ENCODE measurements at places on chromosomes 6 and 20. TPM values are rescaled to one million over a fixed set of nuclear protein-coding genes. Genes with fewer than 3 reads are reported as not detected.
A peak's percentile ranks its signal among the peaks of the same experiment; 100 is the strongest.

GRCh38 chr6:84517741-84518530 lies 246.5 kb downstream of the TBX18 start:
- no peak overlapping the region for H3K4me3 ChIP-seq
- DNase-seq, result no peak
- H3K27ac ChIP-seq, result no peak overlapping the region
- no peaks in the 10 kb centered on the region for H3K4me1 ChIP-seq
- no peaks in the 10 kb centered on the region for H3K27me3 ChIP-seq
- H3K36me3 ChIP-seq, result no peaks in the 10 kb centered on the region

DNA sequence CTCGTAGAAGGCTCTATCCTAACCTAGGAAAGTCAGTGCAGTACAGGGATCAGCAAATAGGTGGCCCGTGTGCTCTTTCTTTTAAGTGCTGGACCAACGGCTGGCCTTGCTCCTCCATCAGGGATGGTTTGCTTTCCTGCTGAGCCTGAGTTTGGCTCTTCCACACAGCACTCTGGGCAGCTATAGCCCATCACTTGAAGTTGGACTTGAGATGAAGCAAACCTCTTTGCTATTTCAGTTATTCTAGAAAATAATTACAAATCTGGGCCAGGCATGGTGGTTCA lies 66.9 kb upstream of the KCNK16 start:
- H3K36me3 ChIP-seq, result no peaks in the 10 kb centered on the region
- no peak overlapping the region for H3K27ac ChIP-seq
- DNase-seq, result no peak
- H3K27me3 ChIP-seq, result peaks cover 13% of the 10 kb centered on the region
- no peaks in the 10 kb centered on the region for H3K4me1 ChIP-seq

GRCh38 chr20:23243791-23244155 lies 106.8 kb upstream of the NXT1 start:
- H3K36me3 ChIP-seq, result no peaks in the 10 kb centered on the region
- no peak for DNase-seq
- peaks cover 23% of the 10 kb centered on the region for H3K27me3 ChIP-seq
- peak overlapping the region; percentile 46 for H3K27ac ChIP-seq
- peaks cover 34% of the 10 kb centered on the region for H3K4me1 ChIP-seq

DNA sequence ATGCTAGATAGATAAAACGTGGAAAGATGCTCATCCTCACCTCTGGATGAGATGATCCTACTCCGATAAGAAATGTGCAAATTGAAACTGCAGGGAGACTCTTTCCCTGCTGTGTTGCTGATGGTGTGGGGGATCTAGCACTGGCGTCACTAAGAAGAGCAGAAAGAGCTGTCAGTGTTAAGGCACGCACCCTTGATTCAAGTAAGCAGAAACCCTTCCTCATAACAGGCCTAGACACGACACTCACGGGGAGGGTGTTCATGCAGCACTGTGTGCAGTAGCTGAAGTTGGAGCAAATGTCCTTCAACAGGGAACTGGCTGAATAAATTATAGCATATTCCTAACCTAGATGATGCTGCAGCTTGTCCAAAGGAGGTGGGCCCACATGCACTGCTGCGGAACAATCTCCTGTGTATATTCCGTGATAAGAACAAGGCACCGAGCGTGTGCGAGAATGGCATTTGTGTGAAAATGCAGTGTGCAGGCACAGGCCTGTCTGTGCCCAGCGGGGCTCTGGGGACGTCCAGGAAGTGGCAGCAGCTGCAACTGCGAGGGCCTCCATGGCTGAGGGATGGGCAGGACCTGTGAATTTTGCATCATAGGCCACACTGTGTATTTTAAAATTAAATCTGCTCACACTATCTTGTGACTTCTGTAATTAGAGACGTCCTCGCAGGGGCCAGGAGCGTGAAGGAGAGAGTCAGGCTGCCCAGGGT lies 64.0 kb downstream of the TCP11 start:
- no peak overlapping the region for H3K4me3 ChIP-seq
- peaks cover 18% of the 10 kb centered on the region for H3K4me1 ChIP-seq
- no peak for DNase-seq
- no peaks in the 10 kb centered on the region for H3K27me3 ChIP-seq
- no peak overlapping the region for H3K27ac ChIP-seq

The WFDC12 gene
- not detected for total RNA-seq

DNA sequence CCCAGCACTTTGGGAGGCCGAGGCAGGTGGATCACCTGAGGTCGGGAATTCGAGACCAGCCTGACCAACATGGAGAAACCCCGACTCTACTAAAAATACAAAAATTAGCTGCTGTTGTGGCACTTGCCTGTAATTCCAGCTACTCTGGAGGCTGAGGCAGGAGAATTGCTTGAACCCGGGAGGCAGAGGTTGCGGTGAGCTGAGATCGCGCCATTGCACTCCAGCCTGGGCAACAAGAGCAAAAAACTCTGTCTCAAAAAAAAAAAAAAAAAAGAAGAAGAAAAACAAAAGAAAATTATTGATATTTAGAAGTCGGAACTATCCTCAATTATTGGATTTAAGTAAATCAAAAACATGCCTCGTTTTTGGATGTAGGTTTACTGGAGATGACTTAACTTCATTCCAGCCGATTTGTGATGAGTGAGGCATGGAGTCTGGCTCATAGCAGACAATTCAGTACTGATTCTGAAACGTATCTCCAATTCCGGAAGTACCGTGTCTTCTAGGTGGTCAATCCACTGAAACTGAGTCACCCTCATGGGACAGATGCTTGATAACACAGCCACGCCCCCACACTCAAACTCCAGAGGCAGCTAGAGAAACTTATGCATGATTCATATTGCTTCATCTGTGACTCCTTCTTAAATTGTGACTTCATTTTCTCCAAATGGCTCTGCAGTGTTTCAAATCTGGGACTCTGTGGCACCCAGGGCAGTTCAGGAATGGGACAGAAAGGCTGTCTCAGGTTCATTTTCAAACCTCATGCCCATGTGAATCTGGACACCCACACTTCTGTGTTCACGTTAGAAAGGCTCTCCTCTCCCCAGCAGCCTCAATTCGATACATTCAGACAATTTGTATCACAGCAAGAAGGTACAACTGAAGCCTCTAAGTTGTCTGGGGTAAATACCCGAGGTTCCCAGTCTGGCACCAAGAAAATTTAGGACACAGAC lies 110.4 kb upstream of the ARMC2 start:
- H3K36me3 ChIP-seq, result no peaks in the 10 kb centered on the region
- DNase-seq, result no peak
- no peak overlapping the region for H3K27ac ChIP-seq
- H3K27me3 ChIP-seq, result no peaks in the 10 kb centered on the region

Measured in left ventricle myocardium inferior (tissue), 1 donor.